ENCODE measurements at places on chromosomes 12 and 14. TPM values are rescaled to one million over a fixed set of nuclear protein-coding genes. Genes with fewer than 3 reads are reported as not detected.
A peak's percentile ranks its signal among the peaks of the same experiment; 100 is the strongest.

DNA sequence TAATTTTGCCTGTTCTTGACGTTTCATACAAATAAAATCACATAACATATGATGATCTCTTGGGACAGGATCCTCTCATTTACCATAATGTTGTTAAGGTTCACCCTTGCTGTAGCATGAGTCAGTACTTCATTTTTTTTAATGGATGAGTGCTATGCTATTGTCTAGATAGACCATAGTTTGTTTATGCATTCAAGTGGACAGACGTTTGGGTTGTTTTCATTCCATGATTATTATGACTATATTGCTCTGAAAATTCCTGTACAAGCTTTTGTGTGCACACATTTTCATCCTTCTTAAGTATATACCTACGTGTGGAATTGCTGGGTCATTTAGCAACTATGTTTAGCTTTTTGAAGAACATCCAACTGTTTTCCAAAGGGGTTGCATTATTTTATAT, 325.6 kb upstream of the TMEM132C start:
- H3K27me3 ChIP-seq = peaks cover 3% of the 10 kb centered on the region
- no peaks in the 10 kb centered on the region for H3K4me1 ChIP-seq
- DNase-seq = no peak
- H3K4me3 ChIP-seq = no peak overlapping the region
- H3K27ac ChIP-seq = no peak overlapping the region
- no peaks in the 10 kb centered on the region for H3K36me3 ChIP-seq

Gene CORO1C
- 87.9 TPM for total RNA-seq

DNA sequence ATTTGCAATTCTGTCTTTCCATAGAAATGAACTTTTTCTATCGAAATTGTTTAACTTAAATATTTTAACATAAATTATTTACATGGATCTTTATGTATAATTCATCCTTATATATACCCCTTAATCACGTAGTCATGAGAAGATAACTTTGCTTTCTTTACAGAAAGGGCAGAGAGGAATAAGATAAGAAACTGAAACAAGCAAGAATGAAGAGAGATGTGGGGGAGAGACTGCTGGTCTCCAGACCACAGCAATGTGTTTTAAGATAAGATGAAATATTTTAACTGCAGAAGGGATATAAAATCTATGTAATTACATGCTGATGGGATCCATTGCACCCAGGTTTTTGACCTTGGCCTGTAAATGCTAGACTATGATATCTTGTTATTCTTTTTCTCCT, 34.7 kb upstream of the DNM1L start:
- no peak overlapping the region for H3K27ac ChIP-seq
- DNase-seq = no peak
- H3K27me3 ChIP-seq = no peaks in the 10 kb centered on the region
- no peaks in the 10 kb centered on the region for H3K4me1 ChIP-seq
- peaks cover 19% of the 10 kb centered on the region for H3K36me3 ChIP-seq

Gene SMOC1
- 20.7 TPM for total RNA-seq

GRCh38 chr12:4643747-4644146, 5.1 kb downstream of the AKAP3 start:
- H3K27ac ChIP-seq = no peak overlapping the region
- no peak overlapping the region for H3K4me3 ChIP-seq
- DNase-seq = no peak
- H3K27me3 ChIP-seq = peaks cover 13% of the 10 kb centered on the region
- H3K4me1 ChIP-seq = no peaks in the 10 kb centered on the region
- no peaks in the 10 kb centered on the region for H3K36me3 ChIP-seq

DNA sequence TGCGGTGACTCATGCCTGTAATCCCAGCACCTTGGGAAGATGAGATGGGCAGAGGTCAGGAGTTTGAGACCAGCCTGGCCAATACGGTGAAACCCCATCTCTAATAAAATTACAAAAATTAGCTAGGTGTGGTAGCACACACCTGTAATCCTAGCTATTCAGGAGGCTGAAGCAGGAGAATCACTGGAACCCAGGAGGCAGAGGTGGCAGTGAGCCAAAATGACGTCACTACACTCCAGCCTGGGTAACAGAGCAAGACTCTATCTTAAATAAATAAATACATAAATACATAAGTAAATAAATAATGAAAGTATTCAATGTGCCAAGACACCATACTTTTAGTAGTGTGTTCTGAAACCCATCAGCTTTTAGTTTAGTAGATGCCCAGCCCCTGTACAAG, 308.1 kb upstream of the FLRT2 start:
- H3K4me1 ChIP-seq = no peaks in the 10 kb centered on the region
- DNase-seq = no peak
- no peak overlapping the region for H3K27ac ChIP-seq
- H3K4me3 ChIP-seq = no peak overlapping the region

DNA sequence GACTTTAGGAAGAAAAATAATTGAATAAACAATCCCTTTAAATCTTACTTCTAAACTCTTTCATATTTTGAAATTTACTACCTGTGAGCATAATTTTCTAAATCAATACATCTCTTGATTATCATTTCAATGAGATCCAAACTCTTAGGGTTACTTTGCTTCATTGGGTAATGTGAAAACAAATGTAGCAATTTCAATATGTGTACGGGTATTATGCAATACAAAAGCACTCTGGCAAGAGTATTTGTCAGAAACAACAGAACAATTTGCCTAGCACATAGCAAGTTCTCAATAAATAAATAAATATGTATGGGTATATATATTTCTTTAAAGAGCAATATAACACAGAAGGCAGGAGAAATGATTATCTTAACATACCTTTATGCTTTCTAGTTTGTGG, 77.1 kb downstream of the PLEKHG7 start:
- H3K4me3 ChIP-seq = no peak overlapping the region
- H3K4me1 ChIP-seq = peaks cover 11% of the 10 kb centered on the region
- H3K27ac ChIP-seq = no peak overlapping the region
- no peak for DNase-seq
- H3K27me3 ChIP-seq = no peaks in the 10 kb centered on the region

GRCh38 chr14:80536456-80536855, 325.2 kb upstream of the DIO2 start:
- no peak overlapping the region for H3K27ac ChIP-seq
- DNase-seq = no peak
- no peak overlapping the region for H3K4me3 ChIP-seq
- H3K4me1 ChIP-seq = peaks cover 7% of the 10 kb centered on the region
- peaks cover under 1% of the 10 kb centered on the region for H3K36me3 ChIP-seq

Gene ASCL1
- total RNA-seq = 7.5 TPM

GRCh38 chr14:75015496-75015895, 12.8 kb downstream of the EIF2B2 start:
- no peak overlapping the region for H3K27ac ChIP-seq
- no peak overlapping the region for H3K4me3 ChIP-seq
- H3K36me3 ChIP-seq = peaks cover 25% of the 10 kb centered on the region
- no peak for DNase-seq
- no peaks in the 10 kb centered on the region for H3K27me3 ChIP-seq
- peaks cover 7% of the 10 kb centered on the region for H3K4me1 ChIP-seq

Gene MYF6
- 1.4 TPM for total RNA-seq

DNA sequence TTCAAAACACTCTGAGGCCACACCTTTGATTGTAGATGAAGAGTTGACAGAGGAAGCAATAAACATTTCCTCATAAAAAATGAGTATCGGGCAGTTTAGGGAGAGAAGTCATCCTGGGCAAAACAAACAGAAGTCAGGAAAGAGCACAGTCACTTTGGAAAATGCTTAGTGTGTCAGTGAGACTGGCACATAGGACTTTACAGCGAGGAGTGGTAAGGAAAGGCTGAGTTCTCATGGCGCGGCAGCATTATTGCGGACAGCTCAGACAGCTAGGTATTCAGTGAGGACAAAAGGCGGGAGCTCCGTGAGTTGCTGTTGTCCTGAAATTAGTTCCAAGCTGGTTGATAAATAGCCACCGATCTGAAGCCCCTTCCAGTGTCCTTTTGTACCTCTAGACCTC, 229.9 kb downstream of the SNAPC1 start:
- no peak overlapping the region for H3K4me3 ChIP-seq
- no peaks in the 10 kb centered on the region for H3K27me3 ChIP-seq
- no peak overlapping the region for H3K27ac ChIP-seq
- no peaks in the 10 kb centered on the region for H3K4me1 ChIP-seq

DNA sequence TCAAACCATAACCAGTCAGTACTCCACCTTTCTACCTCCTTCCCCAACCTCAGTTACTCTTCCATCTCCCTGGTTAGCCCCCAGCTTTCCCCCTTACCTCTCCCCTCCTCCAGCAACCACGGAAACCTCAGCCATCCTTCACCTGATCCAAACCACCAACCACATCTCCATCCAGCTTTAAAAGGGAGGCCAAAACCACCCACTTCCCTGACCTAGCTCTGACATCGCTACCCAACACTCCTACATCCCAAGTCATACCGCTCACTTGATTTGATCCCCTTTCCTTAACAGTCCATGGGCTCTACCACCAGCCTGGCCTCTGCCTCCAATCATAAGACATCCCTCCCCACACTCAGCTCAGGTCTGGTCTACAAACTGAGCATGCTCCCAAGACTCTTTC, 1.5 kb downstream of the RAB35 start:
- H3K4me1 ChIP-seq = peaks cover 45% of the 10 kb centered on the region
- H3K27ac ChIP-seq = peak overlapping the region; percentile 94
- H3K27me3 ChIP-seq = no peaks in the 10 kb centered on the region
- peak overlapping the region; percentile 97 for H3K4me3 ChIP-seq
- peaks cover 19% of the 10 kb centered on the region for H3K36me3 ChIP-seq
- DNase-seq = no peak

- H3K4me3 ChIP-seq = no peak overlapping the region
- H3K27ac ChIP-seq = no peak overlapping the region
- H3K4me1 ChIP-seq = no peaks in the 10 kb centered on the region
Measured at GRCh38 chr12:107967170-107967569, 161.9 kb upstream of the WSCD2 start.

GRCh38 chr14:77804592-77804991, 4.7 kb downstream of the ADCK1 start:
- no peaks in the 10 kb centered on the region for H3K27me3 ChIP-seq
- H3K27ac ChIP-seq = no peak overlapping the region
- no peak for DNase-seq
- H3K4me3 ChIP-seq = no peak overlapping the region

DNA sequence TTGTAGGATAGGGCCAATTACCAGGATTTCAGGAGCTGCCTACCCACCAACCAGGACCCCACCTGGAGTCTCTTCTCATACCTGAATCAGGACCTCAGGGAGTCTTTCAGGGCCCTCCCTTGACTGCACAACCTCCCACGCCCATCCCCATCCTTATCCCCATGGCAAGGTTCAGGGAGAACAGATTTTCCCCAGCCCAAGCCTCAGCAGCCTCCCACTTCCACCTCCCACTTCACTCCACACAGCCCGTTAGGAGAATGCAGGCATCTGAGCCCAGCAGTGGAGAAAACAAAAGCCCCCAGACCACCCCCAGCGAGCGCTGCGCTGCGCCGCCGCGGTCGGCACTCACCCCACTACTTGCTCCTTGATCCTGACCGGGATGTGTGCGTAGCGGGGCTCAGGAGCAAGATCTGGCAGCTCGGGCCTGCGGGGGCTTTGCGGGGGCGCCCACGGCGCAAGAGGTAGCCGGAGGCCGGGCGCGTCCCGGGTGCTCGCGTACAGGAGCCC, 1.4 kb downstream of the B4GALNT1 start:
- peaks cover 3% of the 10 kb centered on the region for H3K36me3 ChIP-seq
- DNase-seq = peak; percentile 65
- peak overlapping the region; percentile 72 for H3K4me3 ChIP-seq
- H3K27me3 ChIP-seq = peaks cover 72% of the 10 kb centered on the region
- H3K27ac ChIP-seq = no peak overlapping the region

DNA sequence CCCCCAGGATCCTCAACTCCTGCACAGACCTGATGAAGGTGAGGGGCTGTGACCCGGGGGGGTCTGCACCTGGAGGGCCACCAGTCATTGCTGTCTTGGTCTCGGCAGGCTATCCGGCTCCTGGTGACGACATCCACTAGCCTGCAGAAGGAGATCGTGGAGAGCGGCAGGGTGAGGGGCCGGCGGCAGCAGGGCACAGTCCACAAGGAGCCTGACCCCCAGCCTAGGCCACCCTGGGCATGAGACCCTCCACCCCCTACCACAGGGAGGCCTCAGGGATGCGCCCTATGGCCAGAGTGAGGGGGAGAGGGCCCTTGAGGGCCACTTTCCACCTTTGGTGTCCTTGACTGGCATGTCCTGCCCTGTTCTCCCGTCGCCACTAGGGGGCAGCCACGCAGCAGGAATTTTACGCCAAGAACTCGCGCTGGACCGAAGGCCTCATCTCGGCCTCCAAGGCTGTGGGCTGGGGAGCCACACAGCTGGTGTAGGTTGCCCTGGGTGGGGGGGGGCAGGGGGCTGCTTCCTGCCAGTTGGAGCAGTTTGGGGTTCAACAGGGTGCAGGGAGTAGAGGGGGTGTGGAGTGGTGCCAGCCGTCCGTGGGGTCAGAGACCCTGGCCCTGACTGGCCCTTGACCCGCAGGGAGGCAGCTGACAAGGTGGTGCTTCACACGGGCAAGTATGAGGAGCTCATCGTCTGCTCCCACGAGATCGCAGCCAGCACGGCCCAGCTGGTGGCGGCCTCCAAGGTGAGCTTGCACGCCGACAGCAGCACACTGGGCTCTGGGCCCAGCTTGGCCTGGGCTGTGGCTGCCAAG, 25.0 kb downstream of the HIP1R start:
- peaks cover 3% of the 10 kb centered on the region for H3K36me3 ChIP-seq
- H3K27me3 ChIP-seq = no peaks in the 10 kb centered on the region
- H3K27ac ChIP-seq = peak overlapping the region; percentile 29

GRCh38 chr12:25052196-25052913, 103.5 kb upstream of the BCAT1 start:
- peak overlapping the region; percentile 19 for H3K27ac ChIP-seq
- H3K4me3 ChIP-seq = no peak overlapping the region
- DNase-seq = no peak
- H3K4me1 ChIP-seq = no peaks in the 10 kb centered on the region
- peaks cover 3% of the 10 kb centered on the region for H3K27me3 ChIP-seq

DNA sequence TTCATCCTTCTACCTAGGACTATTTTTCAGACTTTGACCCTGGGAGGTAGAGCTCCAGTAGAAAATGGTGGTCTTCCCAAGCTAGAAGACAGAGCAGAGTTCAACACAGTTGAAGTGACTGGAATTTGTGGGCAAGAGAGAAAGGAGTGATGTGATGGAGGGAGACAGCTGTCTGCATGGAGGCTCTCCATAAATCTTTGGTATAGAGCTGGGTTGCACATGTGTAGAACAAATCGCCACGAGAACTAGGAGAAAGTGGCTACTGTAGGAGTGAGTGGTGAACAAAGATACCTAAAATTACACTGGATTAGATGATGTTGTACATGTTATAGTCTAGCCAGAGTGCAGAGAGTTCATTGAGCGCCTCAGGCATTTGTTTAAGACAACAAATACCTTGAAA, 14.5 kb downstream of the GPR135 start:
- H3K4me3 ChIP-seq = no peak overlapping the region
- H3K27ac ChIP-seq = no peak overlapping the region
- H3K4me1 ChIP-seq = no peaks in the 10 kb centered on the region
- H3K36me3 ChIP-seq = peaks cover 7% of the 10 kb centered on the region

Data from type B pancreatic cell (in vitro differentiated cells).